ENCODE measurements at places on chromosomes 5 and 9.

DNA sequence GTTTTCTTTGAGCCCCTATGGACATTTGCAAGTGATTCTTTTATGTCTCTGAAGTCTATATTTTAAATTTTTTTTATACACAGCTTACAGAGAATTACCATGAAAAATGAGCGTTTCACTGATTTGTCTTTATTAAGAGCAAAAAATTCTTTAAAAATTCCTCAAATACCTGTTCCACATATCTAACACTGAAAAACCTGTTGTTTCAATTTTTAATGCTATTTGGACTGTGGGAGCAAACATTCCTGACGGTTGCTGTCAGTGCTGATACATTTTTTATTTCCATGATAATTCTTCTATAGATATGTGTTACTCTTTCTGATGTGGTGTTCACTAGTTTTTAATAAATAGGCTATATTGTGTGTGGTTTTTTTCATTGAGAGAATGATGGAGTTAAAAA is 199.8 kb downstream of the GDNF start:
- DNase-seq: no peak

DNA sequence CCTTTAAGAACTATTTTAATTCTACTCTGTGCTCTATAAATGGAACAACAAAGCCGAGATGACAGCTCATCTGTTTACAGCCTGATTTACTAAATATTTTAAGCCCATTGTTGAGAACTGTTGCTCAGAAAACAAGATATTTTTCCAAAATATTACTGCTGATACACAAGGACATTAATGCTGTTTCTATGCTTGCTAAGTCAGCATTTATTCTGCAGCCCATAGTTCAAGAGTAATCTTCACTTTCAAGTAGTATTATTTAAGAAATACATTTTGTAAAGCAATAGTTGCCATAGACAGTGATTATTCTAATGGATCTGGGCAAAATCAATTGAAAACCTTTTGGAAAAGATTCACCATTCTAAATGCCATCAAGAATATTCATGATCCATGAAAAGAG is 208.3 kb downstream of the CDH12 start:
- DNase-seq: no peak

GRCh38 chr5:178240341-178240741 is 7.7 kb upstream of the PHYKPL start:
- no peak for DNase-seq

DNA sequence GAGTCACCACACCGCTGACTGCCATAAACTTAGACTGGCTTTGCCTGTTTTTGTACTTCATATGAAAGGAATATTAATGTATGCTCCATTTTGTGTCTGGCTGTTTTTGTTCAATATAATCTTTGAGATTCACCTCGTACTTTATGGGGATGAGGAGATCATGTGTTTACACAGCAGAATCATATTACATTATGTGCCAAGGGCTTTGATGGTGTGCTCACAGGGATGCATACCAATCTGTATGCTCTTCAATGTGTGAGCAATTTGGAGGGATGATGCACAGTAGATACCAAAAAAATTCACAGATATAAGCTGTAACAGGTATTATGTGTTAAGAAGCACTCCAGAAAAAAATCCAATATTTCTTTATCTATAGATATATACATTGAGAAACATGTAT is 113.7 kb downstream of the GABRB2 start:
- DNase-seq: no peak

- DNase-seq: no peak
Observed at GRCh38 chr5:1449081-1449630, 3.9 kb upstream of the SLC6A3 start.

GRCh38 chr5:146466521-146467349 is 19.6 kb downstream of the TCERG1 start:
- DNase-seq: no peak
